ENCODE measurements at places on chromosomes 3 and 15. TPM values are rescaled to one million over a fixed set of nuclear protein-coding genes. Genes with fewer than 3 reads are reported as not detected.

GRCh38 chr15:25773248-25773647 is 89.9 kb downstream of the ATP10A start:
- H3K27me3 ChIP-seq = no peaks in the 10 kb centered on the region
- H3K4me1 ChIP-seq = no peaks in the 10 kb centered on the region
- no peak overlapping the region for H3K27ac ChIP-seq

GRCh38 chr3:150828997-150829396 is 66.0 kb upstream of the SIAH2 start:
- no peaks in the 10 kb centered on the region for H3K27me3 ChIP-seq
- no peaks in the 10 kb centered on the region for H3K4me1 ChIP-seq
- H3K36me3 ChIP-seq = no peaks in the 10 kb centered on the region
- DNase-seq = no peak

DNA sequence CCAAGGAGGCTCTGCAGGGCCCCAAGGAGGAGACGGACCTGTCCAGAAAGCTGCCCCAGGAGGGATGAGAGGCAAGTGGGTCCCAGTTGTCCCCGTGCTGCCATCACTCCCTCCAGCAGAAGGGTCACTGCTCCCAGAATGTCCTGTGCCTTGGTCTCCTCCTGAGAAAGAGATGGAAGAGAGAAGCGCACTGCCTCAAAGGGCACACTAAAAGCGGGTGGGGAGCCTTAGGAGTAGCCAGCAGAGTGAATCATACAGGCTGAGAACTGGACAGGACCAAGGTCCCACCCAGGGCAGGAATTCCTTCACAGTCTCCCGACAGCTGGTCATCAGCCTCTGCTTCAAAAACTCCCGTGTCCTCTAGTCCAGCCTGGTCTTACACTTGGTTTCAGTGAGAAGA is 4.6 kb downstream of the THPO start:
- H3K4me1 ChIP-seq = no peaks in the 10 kb centered on the region
- H3K27me3 ChIP-seq = peaks cover 6% of the 10 kb centered on the region
- no peak overlapping the region for H3K4me3 ChIP-seq
- no peak for DNase-seq
- no peaks in the 10 kb centered on the region for H3K36me3 ChIP-seq

GRCh38 chr3:147008886-147009285 is 397.5 kb downstream of the ZIC4 start:
- no peak for DNase-seq
- no peak overlapping the region for H3K4me3 ChIP-seq
- H3K27ac ChIP-seq = no peak overlapping the region

GRCh38 chr15:59596640-59597039 is 14.9 kb upstream of the GCNT3 start:
- H3K27me3 ChIP-seq = no peaks in the 10 kb centered on the region
- H3K27ac ChIP-seq = no peak overlapping the region
- no peak for DNase-seq
- H3K36me3 ChIP-seq = no peaks in the 10 kb centered on the region

- no peaks in the 10 kb centered on the region for H3K27me3 ChIP-seq
- H3K4me1 ChIP-seq = no peaks in the 10 kb centered on the region
- no peak overlapping the region for H3K27ac ChIP-seq
- no peak for DNase-seq
- no peak overlapping the region for H3K4me3 ChIP-seq
These were observed 34.3 kb downstream of the PLD1 start for GRCh38 chr3:171775943-171776342.

Gene GPR62
- total RNA-seq = not detected

DNA sequence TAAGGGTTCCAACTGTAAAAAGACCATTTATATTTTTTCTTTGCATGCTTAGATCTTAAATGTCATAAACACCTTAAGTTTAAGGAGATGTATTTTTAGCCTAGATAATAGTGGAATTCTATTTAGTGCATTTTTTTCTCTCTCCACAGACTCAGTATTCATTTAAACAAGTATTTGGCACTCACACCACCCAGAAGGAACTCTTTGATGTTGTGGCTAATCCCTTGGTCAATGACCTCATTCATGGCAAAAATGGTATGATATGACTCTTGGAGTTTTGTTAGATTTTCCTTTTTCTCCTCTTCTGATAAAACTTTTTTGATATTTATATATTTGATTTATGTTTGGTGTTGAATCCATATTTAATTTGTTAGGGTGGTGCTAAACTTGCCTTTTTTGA is 7.3 kb downstream of the KIF23 start:
- H3K27ac ChIP-seq = no peak overlapping the region
- no peak for DNase-seq
- no peak overlapping the region for H3K4me3 ChIP-seq
- no peaks in the 10 kb centered on the region for H3K27me3 ChIP-seq
- H3K4me1 ChIP-seq = no peaks in the 10 kb centered on the region

DNA sequence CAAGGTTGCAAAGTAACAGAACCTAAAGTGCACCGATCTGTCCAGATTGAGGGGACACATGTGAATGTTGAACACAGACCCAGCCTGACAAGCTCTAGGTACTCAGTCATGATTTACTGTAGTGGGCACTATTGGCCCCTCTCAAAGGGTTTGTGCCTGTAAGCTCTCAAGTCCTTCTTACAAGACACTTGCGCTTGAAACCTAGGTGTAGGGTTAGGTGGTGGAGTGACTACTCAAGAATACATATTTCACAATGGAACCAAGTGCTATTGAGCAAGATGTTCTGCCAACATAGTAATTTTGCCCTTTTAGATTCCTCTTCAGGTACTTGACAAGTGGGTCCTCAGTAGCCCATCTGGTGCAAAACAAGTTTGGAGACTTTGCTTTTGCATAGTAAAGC is 169.9 kb downstream of the AKAP13 start:
- DNase-seq = no peak
- peaks cover 1% of the 10 kb centered on the region for H3K36me3 ChIP-seq
- no peaks in the 10 kb centered on the region for H3K27me3 ChIP-seq

DNA sequence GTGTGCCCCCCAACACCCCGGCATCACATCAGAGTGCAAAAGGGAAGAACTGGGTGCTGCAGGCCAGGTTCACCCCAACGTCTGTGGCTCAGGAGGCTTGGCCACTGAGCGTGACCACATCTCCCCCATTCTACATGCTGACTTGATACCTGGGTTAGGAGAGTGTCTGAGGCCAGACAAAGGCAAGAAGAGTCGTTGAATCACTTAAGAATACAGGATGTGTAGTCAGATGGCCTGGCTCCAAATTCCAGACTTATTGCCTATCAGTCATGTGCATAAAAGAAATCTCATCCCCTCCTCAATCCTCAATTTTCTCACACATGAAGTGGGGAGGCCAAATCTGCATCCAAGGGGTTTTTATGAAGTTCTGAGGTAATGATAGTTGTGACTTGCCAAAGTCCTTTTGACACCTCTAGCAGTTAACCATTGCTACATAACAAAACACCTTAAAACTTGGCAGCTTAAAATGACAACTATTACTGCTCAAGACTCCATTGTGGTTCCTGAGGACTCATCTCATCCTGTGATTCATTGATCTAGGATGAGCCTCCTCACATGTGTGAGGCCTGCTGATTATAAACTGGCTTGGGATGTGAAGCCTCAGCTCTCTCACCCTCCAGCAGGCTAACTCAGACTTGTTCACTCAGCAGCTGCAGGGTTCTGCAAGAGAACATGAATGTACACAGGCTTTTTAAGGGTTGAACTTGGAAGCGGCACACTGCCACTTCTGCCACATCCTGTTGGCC is 138.8 kb upstream of the TLE3 start:
- no peak overlapping the region for H3K4me3 ChIP-seq
- H3K36me3 ChIP-seq = no peaks in the 10 kb centered on the region
- no peaks in the 10 kb centered on the region for H3K27me3 ChIP-seq
- no peak for DNase-seq

GRCh38 chr3:196688349-196688748 is 23.7 kb downstream of the CEP19 start:
- no peaks in the 10 kb centered on the region for H3K36me3 ChIP-seq
- no peaks in the 10 kb centered on the region for H3K27me3 ChIP-seq
- peaks cover 11% of the 10 kb centered on the region for H3K4me1 ChIP-seq
- H3K27ac ChIP-seq = no peak overlapping the region

Gene LRTM1
- total RNA-seq = not detected

- peaks cover 6% of the 10 kb centered on the region for H3K27me3 ChIP-seq
- DNase-seq = no peak
- no peak overlapping the region for H3K4me3 ChIP-seq
- H3K4me1 ChIP-seq = no peaks in the 10 kb centered on the region
- H3K27ac ChIP-seq = no peak overlapping the region
- H3K36me3 ChIP-seq = no peaks in the 10 kb centered on the region
These were observed 5.0 kb downstream of the SUCNR1 start for GRCh38 chr3:151878465-151878864.

DNA sequence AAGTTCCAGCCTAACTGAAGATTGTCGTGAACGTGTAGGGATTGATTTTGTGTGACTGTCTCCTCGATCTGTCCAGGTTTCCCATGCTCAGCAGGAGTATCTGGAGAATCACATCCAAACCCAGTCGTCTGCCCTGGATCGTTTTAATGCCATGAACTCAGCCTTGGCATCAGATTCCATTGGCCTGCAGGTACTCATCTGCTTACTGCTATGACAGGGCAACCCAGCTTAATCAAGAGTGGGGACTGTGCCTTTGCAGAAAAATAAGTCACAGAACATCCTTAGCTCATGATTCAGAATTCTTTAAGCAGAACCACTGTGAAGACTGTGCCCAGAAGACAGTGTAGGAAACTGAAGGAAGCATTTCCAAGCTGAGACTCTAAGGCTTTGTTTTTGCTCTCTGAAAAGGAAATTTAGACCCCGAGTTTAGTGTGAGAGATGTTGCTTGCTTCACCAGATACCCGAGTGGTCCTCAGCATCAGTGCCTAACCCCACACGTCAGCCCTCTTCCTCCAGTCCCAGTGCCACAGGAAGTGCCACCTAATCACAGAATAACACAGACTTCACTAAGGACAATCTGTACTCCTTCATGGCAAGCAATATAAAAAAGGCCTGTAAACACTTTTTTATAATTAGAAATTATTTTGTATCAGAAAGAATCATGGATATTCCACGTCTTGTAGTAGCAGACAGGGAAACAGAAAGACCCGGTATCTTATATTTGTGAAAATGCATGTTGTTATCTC is 34.2 kb downstream of the MYZAP start:
- no peaks in the 10 kb centered on the region for H3K36me3 ChIP-seq
- no peak overlapping the region for H3K4me3 ChIP-seq
- H3K27me3 ChIP-seq = no peaks in the 10 kb centered on the region
- no peaks in the 10 kb centered on the region for H3K4me1 ChIP-seq

Gene CHRFAM7A
- 0.33 TPM for total RNA-seq

GRCh38 chr15:81161160-81161673 is 27.1 kb downstream of the CFAP161 start:
- DNase-seq = no peak
- H3K4me1 ChIP-seq = peaks cover 14% of the 10 kb centered on the region
- peaks cover 4% of the 10 kb centered on the region for H3K27me3 ChIP-seq
- no peaks in the 10 kb centered on the region for H3K36me3 ChIP-seq

Gene TRPM1
- not detected for total RNA-seq

Gene COX5A
- total RNA-seq = 74.4 TPM

GRCh38 chr3:54222316-54222715 is 100.0 kb downstream of the CACNA2D3 start:
- H3K27ac ChIP-seq = no peak overlapping the region
- H3K4me1 ChIP-seq = no peaks in the 10 kb centered on the region
- no peaks in the 10 kb centered on the region for H3K27me3 ChIP-seq
- no peak overlapping the region for H3K4me3 ChIP-seq

DNA sequence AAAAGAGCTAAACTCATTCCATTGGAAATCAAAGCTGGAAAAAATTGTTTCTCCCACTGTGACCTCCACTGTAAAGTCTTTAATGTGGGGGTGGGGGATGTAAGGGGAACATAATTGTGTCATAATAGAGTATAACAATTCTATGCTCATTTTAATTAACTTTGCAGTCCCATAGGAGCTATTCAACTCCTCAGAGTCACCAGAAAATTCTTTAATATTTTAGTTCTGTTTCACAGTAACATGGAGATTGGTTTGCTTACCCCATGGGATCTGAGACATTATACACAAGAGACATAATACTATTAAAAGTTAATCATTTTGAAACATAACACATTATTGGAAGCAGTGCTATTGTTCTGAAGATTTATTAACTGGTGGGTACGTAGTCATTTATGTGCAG is 765.9 kb upstream of the GRM7 start:
- no peaks in the 10 kb centered on the region for H3K36me3 ChIP-seq
- H3K27me3 ChIP-seq = no peaks in the 10 kb centered on the region
- H3K27ac ChIP-seq = no peak overlapping the region
- DNase-seq = no peak
- no peak overlapping the region for H3K4me3 ChIP-seq

Gene LSAMP
- total RNA-seq = not detected

- no peaks in the 10 kb centered on the region for H3K27me3 ChIP-seq
- no peak overlapping the region for H3K27ac ChIP-seq
- no peak for DNase-seq
- H3K4me1 ChIP-seq = no peaks in the 10 kb centered on the region
These were observed 724.9 kb upstream of the ARRDC4 start for GRCh38 chr15:97235611-97235985.

DNA sequence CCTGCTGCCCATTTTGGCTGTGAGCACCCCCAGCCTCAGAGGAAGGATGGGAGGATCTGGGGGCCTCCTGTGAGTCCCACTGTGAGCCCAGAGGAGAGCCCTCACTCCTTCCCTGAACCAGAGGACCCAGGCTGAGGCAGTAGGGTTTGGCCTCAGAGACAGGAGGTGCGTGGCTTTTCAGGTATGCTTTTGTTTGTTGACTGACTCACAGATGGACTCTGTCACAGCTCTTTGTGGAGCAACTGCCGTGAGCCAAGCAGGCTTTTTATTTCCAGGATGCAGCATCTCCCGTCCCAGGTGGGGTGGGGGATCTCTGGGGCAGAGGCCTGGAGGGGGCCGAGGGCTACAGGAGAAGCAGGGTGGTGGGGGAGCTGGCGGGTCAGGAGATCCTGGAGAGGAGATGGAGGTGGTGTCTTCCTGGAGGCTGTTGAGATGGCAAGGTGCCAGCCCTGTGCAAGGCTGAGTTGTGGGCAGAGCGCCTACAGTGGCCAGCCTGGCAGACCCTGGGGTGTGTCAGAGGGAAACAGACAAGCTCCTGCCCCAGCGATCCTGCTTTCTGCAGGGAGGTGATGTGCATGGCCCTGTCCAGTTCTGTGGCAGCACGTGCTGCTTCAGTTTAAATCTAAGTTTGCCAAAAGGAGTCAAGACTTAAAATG is 24.0 kb downstream of the PLXNA1 start:
- H3K4me1 ChIP-seq = no peaks in the 10 kb centered on the region
- no peak for DNase-seq
- H3K27me3 ChIP-seq = no peaks in the 10 kb centered on the region
- H3K36me3 ChIP-seq = no peaks in the 10 kb centered on the region
- no peak overlapping the region for H3K27ac ChIP-seq

DNA sequence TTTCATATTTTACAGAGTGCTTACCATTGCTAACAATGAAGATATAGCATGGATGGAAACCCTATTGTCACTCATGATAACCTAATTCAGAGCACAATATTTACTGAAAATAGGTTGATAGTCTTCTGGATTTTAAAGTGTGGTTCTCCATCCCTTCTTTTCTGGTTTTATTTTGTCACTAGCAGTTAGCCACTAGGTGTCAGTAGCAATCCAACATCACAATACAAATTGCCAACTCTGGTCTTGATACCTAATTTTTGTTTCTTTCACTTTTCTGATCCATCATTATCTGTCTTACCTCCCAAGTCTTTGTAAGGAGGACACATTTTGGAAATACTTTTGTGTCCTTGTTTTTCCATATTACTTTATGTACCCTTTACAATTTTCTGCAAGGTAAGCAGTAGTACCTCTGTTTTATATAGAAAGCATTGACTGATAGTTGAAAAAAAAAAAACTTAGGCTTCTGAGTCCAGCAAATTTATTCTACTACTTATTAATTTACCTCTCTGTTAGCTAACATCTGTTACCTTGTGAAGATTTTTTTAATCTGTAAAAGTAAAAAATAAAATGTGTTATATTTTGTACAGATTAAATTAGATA is 28.3 kb upstream of the CRYBG3 start:
- H3K27ac ChIP-seq = no peak overlapping the region
- H3K4me3 ChIP-seq = no peak overlapping the region
- H3K4me1 ChIP-seq = no peaks in the 10 kb centered on the region

Measured in CD4-positive, alpha-beta memory T cell (primary cell).